Activated CD8-positive, alpha-beta T cell treated with anti-CD3 and anti-CD28 coated beads for 36 hours (primary cell): ENCODE measurements at places on chromosomes 12 and 14. TPM values are rescaled to one million over a fixed set of nuclear protein-coding genes. Genes with fewer than 3 reads are reported as not detected.

GRCh38 chr12:121214166-121214777 lies 4.3 kb downstream of the P2RX4 start:
- H3K4me1 ChIP-seq, result peaks cover 39% of the 10 kb centered on the region
- peak overlapping the region; percentile 11 for H3K4me3 ChIP-seq
- no peaks in the 10 kb centered on the region for H3K27me3 ChIP-seq
- peaks cover 16% of the 10 kb centered on the region for H3K36me3 ChIP-seq

- no peaks in the 10 kb centered on the region for H3K27me3 ChIP-seq
- DNase-seq, result no peak
- H3K4me1 ChIP-seq, result peaks cover 15% of the 10 kb centered on the region
- peaks cover 8% of the 10 kb centered on the region for H3K36me3 ChIP-seq
- H3K4me3 ChIP-seq, result no peak overlapping the region
- H3K27ac ChIP-seq, result no peak overlapping the region
Measured at GRCh38 chr12:4482936-4483335, 37.3 kb upstream of the FGF6 start.

Gene SPX
- not detected for total RNA-seq

DNA sequence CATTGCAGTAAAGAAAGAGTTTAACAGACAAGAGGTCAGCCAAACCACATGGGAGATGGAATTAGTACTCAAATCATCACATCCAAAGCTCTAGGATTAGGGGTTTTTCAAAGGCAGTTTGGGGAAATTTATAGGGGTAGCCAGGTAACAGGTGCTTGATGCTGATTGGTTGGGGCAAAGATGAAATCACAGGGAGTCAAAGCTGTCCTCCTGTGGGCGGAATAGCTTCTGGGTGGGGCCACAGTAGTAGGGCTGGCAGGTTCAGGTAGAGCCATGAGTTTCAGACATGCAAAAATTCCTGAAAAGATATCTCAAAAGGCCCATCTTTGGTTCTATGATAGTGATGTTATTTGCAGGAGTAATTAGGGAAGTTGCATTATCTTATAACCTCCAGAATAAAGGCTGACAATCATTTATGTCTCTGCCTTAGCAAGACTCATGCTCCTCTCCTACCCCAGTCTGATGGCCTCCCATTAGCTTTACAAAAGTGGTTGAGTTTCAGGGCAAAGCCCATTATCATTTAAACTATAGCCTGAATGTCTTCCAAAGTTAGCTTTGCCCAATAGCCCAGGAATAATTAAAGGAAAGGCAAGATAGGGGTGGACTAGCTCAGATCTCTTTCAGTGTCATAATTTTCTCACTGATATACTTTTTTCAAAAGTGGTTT lies 42.1 kb upstream of the CNTN1 start:
- no peaks in the 10 kb centered on the region for H3K27me3 ChIP-seq
- DNase-seq, result no peak
- no peaks in the 10 kb centered on the region for H3K36me3 ChIP-seq
- H3K27ac ChIP-seq, result no peak overlapping the region
- H3K4me1 ChIP-seq, result no peaks in the 10 kb centered on the region

DNA sequence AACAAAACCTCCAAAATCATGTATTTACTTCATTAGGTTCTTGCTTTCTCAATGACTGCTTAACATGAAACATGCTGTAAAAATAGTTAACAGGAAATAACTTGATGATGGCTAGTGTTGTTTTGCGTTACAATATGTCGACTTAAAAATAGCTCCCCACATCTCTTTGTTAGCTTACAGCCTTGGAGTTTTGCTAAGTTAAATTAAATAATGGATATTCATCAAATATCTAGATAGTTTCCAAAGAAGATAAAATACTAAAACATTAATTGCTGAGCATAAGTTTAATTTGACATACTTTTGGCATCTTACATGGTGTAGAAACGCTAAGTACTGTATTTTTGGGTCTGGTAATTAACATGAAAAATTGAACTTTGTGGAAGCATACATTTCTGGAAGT lies 500.6 kb upstream of the NOVA1 start:
- no peak for DNase-seq
- no peaks in the 10 kb centered on the region for H3K36me3 ChIP-seq
- no peaks in the 10 kb centered on the region for H3K27me3 ChIP-seq
- H3K4me3 ChIP-seq, result no peak overlapping the region

DNA sequence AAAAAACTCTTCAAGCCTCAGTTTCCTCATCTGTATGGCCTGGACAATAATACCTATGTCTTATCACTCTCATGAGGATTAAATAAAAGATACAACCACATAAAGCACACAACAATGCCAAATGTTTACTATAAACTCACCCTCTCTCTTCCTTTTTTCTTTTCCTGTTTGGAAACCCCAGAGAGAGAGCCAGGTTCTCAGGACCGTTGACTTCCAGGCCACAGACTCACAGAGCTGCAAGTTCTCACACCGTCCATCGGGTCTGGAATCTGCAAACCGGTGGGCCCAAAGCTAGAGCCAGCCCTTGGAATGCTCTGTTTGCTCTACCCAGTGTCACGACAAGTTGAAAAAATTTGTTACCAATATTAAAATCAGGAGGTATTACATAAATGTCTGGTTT lies 4.6 kb upstream of the CD4 start:
- DNase-seq, result no peak
- H3K4me1 ChIP-seq, result peaks cover 69% of the 10 kb centered on the region
- peaks cover 1% of the 10 kb centered on the region for H3K27me3 ChIP-seq
- H3K27ac ChIP-seq, result no peak overlapping the region
